CD4-positive, CD25-positive, alpha-beta regulatory T cell (primary cell): ENCODE measurements at places on chromosomes 11 and 22. TPM values are rescaled to one million over a fixed set of nuclear protein-coding genes. Genes with fewer than 3 reads are reported as not detected.

The APOBEC3B gene
- 2.1 TPM for total RNA-seq

The IGLL5 gene
- 0.39 TPM for total RNA-seq

The FGF19 gene
- not detected for total RNA-seq

The KCNJ1 gene
- total RNA-seq = not detected

The TTC36 gene
- not detected for total RNA-seq

The MRPL40 gene
- total RNA-seq = 12.1 TPM

The POU2AF2 gene
- total RNA-seq = not detected

The YPEL4 gene
- total RNA-seq = 0.99 TPM

The PDGFD gene
- not detected for total RNA-seq

The CREB3L1 gene
- not detected for total RNA-seq

The OR5T2 gene
- not detected for total RNA-seq

DNA sequence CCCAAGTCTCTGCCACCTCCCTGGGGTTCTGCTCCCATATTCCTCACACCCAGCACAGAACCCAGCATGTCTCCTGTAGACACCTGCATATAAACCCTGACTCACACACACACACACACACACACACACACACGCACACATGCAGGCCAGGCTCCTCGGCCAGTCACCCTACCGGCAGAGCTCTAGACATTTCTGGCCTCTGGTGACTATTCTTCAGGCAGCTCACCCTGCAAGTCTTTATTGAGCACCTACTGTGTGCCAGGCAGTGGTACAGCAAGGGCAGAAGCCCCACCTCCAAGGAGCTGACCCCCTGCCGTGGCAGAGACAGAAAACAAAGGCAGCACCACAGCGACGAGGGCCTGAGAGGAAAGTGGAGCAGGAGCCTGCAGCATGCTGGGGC lies 50.3 kb downstream of the CDKN1C start:
- H3K36me3 ChIP-seq = no peaks in the 10 kb centered on the region
- no peak for DNase-seq
- no peaks in the 10 kb centered on the region for H3K4me1 ChIP-seq
- no peaks in the 10 kb centered on the region for H3K27me3 ChIP-seq
- no peak overlapping the region for H3K4me3 ChIP-seq

DNA sequence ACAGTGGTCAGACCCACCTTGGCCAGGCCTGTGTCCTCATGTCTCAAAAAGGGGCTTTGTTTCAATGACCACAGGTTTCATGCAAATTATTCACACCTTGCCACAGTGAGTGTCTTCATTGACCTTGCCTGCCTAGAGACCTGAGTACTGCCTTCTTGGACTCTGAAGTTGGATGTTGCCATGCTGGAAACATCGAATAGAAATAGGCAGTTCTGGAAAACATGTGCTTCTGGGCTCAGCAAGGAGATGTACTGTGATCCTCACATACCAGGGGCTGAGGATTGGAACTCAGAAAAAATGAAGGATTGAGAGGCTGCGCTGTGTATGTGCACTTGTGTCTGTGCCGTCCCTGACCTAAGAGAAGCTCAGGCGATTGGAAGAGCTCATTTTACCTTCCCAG lies 9.6 kb upstream of the NRIP3 start:
- no peaks in the 10 kb centered on the region for H3K36me3 ChIP-seq
- no peak overlapping the region for H3K4me3 ChIP-seq
- H3K27me3 ChIP-seq = peaks cover 8% of the 10 kb centered on the region
- H3K4me1 ChIP-seq = no peaks in the 10 kb centered on the region
- no peak overlapping the region for H3K27ac ChIP-seq

- H3K4me3 ChIP-seq = peak overlapping the region; percentile 74
- H3K27ac ChIP-seq = no peak overlapping the region
- no peaks in the 10 kb centered on the region for H3K27me3 ChIP-seq
- no peak for DNase-seq
Measured at GRCh38 chr11:13207270-13207664, 70.3 kb upstream of the BMAL1 start.

DNA sequence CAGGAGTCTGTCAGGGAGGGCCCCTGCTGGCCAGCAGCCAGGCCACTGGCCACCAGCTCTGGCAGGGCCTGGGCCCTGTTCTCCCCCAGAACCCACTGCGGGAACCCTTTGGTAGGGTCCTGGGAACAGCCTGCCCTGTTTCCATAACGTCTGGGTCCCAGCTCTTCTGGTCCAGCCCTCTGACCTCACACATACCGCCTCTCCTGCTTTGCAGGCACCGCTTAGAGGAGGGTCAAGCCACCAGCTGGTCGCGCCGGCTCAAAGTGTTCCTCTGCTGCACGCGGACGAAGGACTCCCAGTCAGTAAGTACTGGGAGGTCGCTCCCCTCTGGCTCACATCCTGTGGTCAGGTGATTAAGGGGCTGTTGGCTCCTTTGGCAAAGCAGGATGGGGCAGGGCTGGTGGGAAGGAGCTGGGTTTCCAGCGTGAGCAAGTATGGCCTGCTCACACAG lies 26.6 kb upstream of the MYRF start:
- no peaks in the 10 kb centered on the region for H3K4me1 ChIP-seq
- DNase-seq = no peak

- H3K27ac ChIP-seq = no peak overlapping the region
- no peaks in the 10 kb centered on the region for H3K4me1 ChIP-seq
- DNase-seq = no peak
- peaks cover 91% of the 10 kb centered on the region for H3K36me3 ChIP-seq
- H3K4me3 ChIP-seq = no peak overlapping the region
Measured at GRCh38 chr11:3675971-3676370, 4.8 kb upstream of the CHRNA10 start.

- H3K4me1 ChIP-seq = no peaks in the 10 kb centered on the region
- no peaks in the 10 kb centered on the region for H3K27me3 ChIP-seq
- no peak for DNase-seq
- H3K36me3 ChIP-seq = no peaks in the 10 kb centered on the region
- H3K27ac ChIP-seq = no peak overlapping the region
Measured at GRCh38 chr11:71265559-71266092, 13.2 kb upstream of the SHANK2 start.

DNA sequence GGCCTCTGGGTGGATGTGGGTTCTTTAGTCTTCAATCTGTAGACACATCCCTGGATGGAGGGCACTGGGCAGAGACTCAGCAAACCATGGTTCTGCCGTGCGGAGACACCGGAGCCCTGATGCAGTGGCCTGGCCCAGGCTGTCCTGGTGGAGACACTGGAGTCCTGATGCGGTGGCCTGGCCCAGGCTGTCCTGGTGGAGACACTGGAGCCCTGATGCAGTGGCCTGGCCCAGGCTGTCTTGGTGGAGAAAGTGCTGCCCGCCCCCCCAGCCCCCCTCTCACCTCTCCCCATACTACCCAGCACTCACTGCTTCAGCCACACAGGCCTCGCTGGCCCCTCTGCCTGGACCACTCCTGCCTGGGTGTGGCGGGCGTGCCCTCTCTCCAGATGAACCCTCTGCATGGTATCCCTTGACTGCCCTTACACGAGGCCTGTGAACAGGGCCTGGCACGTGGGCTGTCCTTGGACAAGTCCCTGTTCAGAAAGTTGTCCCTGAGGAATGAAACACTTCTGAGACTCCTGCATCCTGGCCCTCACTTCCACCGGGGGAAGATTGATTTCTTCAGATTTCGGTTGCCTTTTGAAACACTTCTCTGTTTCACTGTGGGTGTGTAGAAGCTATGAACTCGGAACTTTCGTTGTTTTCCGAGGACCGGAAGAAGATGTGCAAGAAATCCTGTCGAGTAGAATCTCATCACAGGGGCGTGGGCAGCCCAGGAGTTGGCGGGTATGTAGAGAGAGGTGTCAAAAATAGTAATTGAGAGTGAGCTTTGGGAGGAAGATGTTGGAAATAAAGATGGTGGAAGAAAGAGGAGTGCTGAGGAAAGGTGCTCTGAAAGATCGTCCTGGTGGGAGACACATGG lies 26.2 kb downstream of the IGHMBP2 start:
- no peak for DNase-seq
- H3K4me1 ChIP-seq = no peaks in the 10 kb centered on the region
- H3K4me3 ChIP-seq = no peak overlapping the region
- no peaks in the 10 kb centered on the region for H3K27me3 ChIP-seq
- peaks cover 67% of the 10 kb centered on the region for H3K36me3 ChIP-seq

- no peak for DNase-seq
- H3K4me1 ChIP-seq = no peaks in the 10 kb centered on the region
- no peaks in the 10 kb centered on the region for H3K36me3 ChIP-seq
- no peak overlapping the region for H3K4me3 ChIP-seq
- H3K27me3 ChIP-seq = no peaks in the 10 kb centered on the region
- no peak overlapping the region for H3K27ac ChIP-seq
Measured at GRCh38 chr11:16434036-16434435, 77.7 kb upstream of the SOX6 start.

GRCh38 chr11:118521892-118522311 lies 5.4 kb upstream of the TTC36 start:
- H3K27me3 ChIP-seq = no peaks in the 10 kb centered on the region
- DNase-seq = no peak
- H3K36me3 ChIP-seq = peaks cover 70% of the 10 kb centered on the region
- no peaks in the 10 kb centered on the region for H3K4me1 ChIP-seq
- no peak overlapping the region for H3K4me3 ChIP-seq
- H3K27ac ChIP-seq = no peak overlapping the region

DNA sequence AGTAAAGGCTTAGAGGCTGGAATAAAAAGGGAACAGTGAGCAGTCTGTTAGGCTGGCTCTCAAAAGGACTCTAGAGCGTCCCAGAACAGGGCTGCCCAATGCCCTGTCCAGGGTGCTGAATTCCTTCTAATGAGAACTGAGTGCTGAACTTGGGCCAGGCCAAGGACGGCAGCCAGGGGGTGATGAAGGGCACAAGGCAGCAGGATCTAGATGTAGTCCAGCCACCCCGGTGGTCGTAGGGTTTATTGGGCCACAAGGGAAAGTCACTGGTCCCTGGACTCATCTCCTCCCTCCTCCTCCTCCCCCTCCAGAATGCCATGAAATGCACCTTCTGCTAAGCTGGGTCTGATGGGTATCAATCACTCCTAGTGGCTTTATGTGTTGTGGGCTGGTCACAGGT lies 19.2 kb downstream of the NPTXR start:
- no peak overlapping the region for H3K4me3 ChIP-seq
- no peaks in the 10 kb centered on the region for H3K36me3 ChIP-seq
- H3K27me3 ChIP-seq = no peaks in the 10 kb centered on the region
- no peak overlapping the region for H3K27ac ChIP-seq
- no peaks in the 10 kb centered on the region for H3K4me1 ChIP-seq

DNA sequence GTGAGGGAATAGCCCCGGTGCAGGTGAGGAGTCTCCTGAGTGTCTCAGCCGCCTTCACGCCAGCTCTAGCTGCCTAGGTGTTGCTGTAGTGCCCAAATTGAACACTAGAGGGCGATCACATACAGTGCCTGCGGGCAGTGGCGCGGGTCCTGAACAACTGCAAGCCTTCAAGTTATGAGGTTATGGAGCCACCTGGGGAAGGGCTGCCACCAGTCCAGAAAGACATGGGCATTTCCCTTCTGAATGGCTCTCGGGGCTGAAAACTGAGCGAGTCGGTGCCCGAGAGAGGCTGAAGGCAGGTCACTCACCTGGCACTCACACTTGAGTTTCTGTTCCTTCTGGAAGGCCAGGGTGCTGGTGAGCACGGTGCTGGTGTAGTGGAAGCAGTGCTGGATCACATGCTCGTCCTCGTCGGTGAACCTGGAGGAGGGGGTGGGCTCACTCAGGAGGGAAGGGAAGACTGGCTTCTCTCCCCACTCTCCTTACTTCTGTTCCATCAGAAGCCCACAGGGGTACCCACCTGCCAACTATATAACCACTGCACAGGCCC lies 88.4 kb downstream of the PDE2A start:
- peak overlapping the region; percentile 40 for H3K4me3 ChIP-seq
- no peaks in the 10 kb centered on the region for H3K36me3 ChIP-seq
- no peak overlapping the region for H3K27ac ChIP-seq
- DNase-seq = peak; percentile 40

GRCh38 chr11:130099356-130099755 lies 29.7 kb downstream of the APLP2 start:
- H3K36me3 ChIP-seq = no peaks in the 10 kb centered on the region
- no peak for DNase-seq
- no peaks in the 10 kb centered on the region for H3K4me1 ChIP-seq
- no peak overlapping the region for H3K4me3 ChIP-seq

GRCh38 chr11:61814247-61814957 lies 2.4 kb downstream of the FADS1 start:
- H3K36me3 ChIP-seq = no peaks in the 10 kb centered on the region
- H3K4me1 ChIP-seq = peaks cover 28% of the 10 kb centered on the region
- no peak for DNase-seq
- H3K27me3 ChIP-seq = peaks cover 4% of the 10 kb centered on the region
- no peak overlapping the region for H3K27ac ChIP-seq

DNA sequence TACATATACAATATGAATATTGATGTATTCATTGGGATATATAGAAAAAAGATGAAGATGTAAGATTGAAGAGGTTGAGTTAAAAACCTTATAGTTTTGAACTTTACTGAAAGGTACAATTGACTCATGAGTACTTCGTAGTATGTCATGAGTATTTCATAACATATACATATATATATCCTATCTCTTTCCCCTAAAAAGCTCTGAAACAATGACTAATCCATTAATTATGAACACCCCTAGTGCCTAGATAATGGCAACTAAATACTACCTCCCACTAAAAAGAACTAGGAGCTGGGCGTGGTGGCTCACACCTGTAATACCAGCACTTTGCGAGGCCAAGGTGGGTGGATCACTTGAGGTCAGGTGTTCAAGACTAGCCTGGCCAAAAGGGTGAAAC lies 31.5 kb downstream of the SLC35F2 start:
- no peaks in the 10 kb centered on the region for H3K36me3 ChIP-seq
- H3K4me1 ChIP-seq = no peaks in the 10 kb centered on the region
- no peak overlapping the region for H3K27ac ChIP-seq
- H3K27me3 ChIP-seq = no peaks in the 10 kb centered on the region
- no peak for DNase-seq
- H3K4me3 ChIP-seq = no peak overlapping the region

DNA sequence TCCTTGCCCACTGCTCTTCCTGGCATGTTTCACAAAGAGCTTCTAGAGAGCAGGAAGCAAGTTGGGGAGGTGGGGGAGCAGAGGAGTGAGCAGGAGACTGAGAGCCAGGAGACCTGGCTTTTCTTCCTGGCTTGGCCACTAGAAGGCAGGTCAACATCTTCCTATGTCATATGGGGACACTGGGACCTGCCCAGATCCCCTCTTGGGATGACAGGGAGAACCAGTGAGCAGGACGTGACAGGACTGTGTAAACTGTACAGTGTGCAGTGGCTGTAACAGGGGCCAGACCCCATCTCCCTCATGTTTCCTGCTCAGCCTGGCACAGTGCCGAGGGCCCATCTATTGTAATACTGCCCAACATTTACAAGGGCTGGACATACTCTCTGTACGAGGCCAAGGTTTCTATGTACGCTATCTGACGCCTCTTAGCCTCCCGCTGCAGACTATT lies 29.4 kb downstream of the GDPD5 start:
- H3K27me3 ChIP-seq = no peaks in the 10 kb centered on the region

- no peak for DNase-seq
- no peak overlapping the region for H3K27ac ChIP-seq
- H3K4me1 ChIP-seq = no peaks in the 10 kb centered on the region
- H3K36me3 ChIP-seq = no peaks in the 10 kb centered on the region
Measured at GRCh38 chr22:33848251-33848650, 72.0 kb downstream of the LARGE1 start.

GRCh38 chr11:15883455-15883920 lies 472.9 kb downstream of the SOX6 start:
- H3K27ac ChIP-seq = no peak overlapping the region
- H3K27me3 ChIP-seq = no peaks in the 10 kb centered on the region
- no peaks in the 10 kb centered on the region for H3K4me1 ChIP-seq
- H3K36me3 ChIP-seq = no peaks in the 10 kb centered on the region
- no peak for DNase-seq

GRCh38 chr22:42905702-42906183 lies 48.7 kb upstream of the ARFGAP3 start:
- no peaks in the 10 kb centered on the region for H3K4me1 ChIP-seq
- H3K27me3 ChIP-seq = no peaks in the 10 kb centered on the region
- DNase-seq = no peak
- peaks cover 31% of the 10 kb centered on the region for H3K36me3 ChIP-seq
- no peak overlapping the region for H3K4me3 ChIP-seq
- H3K27ac ChIP-seq = no peak overlapping the region
